ENCODE measurements at places on chromosomes 12 and 14. TPM values are rescaled to one million over a fixed set of nuclear protein-coding genes. Genes with fewer than 3 reads are reported as not detected.

DNA sequence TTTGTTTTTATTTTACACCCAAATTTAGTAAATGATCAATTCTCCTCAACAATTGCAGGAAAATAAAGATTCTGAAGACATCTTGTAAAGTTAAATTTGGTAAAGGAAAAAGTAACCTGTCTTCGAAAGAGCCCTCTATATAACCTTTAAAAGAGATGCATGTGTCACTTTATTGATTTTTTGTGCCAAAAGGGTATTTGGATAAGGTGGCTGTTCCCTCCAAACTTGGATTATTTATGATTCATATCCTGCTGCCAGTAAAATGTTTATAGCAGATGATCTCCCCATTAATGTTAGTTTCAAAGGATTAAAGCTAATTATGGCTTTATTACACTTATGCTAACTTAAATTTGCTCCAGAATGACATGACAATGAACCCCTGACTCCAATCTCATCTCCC, 98.8 kb downstream of the DUSP6 start:
- DNase-seq = no peak

GRCh38 chr14:32702562-32702961, 236.1 kb upstream of the NPAS3 start:
- no peak for DNase-seq

The EXOC3L4 gene
- total RNA-seq = 12.4 TPM

The CCND2 gene
- total RNA-seq = 232 TPM

DNA sequence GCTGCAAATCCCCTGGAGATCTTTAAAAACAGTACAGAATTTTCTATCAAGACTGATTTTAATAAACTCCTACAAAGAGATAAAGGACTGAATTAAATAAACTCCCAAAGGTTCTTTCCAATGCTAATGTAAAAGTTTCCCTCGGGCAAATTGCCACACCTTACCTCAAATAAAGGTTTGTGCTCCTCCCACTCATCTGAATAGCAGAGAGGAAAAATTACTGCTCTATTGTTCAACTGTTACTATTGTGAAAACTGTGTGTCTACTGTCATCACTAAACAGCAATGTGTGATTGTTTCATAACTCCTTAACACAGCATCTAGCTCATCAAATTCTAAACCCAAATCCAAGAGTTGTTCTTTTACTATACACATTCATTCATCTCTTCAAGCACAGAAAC, 3.2 kb downstream of the SPTLC2 start:
- no peak for DNase-seq

- DNase-seq = no peak
These were observed 97.3 kb upstream of the FRMD6 start for GRCh38 chr14:51554339-51554920.

The FLRT2 gene
- total RNA-seq = 48.0 TPM
